ENCODE measurements at places on chromosomes 2 and 18.
A peak's percentile ranks its signal among the peaks of the same experiment; 100 is the strongest.

DNA sequence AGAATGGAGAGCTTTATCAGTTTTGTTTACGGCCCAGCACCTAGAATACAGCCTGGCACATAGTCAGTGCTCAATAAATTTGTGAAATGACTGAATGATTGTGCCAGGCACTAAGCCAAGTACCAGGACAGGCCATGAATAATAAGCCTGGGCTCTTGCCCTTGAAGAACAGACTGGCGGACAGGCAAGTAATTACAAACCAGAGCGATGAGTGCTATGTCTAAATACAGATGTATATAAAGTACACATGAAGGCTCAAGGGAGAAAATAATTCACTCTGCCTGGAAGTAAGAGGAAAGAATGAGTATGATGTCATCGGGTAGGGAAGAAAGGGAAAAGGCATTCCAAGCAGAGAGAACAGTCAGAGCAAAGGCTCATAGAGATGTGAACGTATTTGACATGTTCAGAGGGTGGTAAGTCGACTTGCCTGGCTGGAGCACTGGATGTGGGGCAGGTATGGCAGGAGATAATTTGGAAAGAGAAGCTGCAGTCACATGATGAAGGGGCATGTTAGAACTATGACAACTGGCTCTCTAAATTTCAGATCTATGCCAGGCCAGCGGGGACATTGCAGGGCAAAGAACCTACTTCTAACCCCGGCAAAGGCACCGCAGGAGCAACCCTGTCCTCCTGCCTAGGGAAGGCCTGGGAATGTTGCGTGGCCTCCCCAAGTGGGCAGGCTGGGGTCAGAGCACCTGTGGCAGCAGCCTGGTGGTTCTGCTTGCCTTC, 119.1 kb upstream of the STPG4 start:
- peak; percentile 35 for DNase-seq

DNA sequence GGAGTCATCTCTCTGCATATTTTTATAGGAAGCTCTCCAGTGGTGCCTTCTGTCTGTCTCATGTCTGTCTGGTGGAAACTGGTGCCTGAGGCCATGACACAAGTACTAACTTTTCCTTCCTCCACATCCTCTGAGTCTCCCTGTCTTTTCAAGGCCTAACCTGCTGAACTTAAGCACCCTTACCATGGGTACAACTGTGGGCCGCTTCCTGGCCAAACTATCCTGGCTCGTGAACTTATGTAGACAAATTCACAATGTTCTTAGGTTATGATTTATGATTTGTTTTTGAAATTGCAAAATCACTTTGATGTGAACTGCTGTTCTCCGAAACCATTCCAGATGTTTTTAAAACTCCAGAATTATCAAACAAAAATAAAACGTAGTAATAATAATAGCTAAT, 804.5 kb upstream of the POU3F3 start:
- no peak for DNase-seq

DNA sequence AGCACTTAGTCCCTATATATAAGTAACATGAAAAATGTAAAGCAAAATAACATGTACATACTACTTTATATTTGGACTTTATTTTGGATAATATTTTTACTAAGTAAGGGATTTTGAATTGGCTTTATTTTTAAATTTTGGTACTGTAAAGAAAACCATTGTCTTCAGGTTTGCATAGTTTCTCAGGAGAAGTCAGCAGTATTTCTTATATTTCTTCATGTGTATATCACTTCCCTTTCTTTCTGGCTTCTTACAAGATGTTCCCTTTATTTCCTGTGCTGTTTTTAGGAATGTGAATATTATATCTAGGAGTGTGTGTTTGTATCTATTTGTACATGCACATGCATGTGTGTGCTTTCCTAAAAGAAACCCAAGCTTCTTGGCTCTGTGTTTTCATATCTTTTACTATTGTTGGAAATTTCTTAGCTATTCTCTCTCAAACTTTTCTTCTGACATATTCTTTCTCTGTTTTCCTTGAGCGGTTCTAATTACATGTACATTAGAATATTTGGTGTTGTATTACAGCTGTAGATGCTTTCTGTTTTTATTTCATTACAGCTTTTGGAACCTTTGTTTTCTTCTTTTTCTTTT, 1549.7 kb upstream of the ACVR2A start:
- DNase-seq = peak; percentile 25

DNA sequence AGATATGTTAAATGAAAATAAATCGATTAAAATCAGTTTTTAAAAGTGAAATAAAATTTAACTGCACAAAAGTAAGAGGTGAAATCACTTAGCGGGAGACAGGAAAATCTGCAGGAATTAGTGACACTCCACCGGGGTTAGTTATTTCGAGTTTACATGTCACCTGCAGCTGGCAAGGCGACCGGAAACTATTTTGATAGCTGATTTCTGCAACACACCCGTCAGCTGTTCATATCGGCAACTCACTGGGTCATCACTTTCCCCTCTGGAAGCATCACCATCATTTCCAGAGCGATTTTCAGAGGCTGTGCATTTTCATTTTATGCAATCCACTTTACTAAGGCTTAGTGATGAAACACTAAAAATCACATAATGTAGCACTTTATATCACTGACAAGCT, 52.9 kb downstream of the PXDN start:
- DNase-seq = no peak

DNA sequence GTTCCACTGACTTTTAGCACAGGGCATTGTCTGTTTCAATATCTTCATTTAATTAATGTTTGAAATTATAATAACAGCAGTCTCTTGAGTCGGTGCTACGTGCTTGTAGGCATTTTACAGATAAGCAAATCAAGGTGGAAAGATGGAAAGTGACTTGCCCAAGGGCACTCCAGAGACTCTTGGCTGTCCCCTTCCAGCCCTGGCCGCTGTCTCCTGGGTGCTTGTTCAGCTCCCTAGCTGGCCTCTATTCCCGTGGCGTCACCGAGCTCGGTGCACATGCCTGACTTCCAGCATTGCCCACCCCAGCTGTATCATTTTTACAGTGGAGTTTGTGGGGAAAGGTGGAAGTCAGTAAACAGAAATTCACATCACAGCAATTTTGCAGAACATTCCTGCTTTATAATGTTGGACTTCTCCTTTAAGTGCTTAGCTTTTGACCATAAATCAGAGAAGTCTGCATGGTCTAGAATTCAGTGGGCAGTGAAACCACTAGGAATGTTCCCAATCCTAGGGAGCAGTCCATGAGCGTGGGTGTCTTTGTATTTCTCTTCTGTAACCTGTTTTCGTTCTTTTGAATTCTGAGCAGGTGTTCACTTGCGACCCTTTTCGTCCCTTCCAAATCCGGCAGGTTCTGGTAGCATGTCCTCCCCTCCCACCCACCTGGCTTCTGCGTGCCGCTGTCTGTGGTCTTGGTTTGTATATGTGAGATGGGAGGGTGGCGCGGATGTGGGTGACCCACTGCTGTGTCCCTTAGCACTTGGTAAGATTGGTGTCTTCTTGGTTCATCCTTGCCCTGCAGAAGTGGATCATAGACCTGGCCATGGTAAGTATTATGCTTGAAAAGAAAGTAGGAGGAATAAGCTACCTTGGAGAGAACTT, 8.4 kb downstream of the SLC66A3 start:
- no peak for DNase-seq

GRCh38 chr2:121748202-121748601, 7.2 kb upstream of the TSN start:
- peak; percentile 26 for DNase-seq

DNA sequence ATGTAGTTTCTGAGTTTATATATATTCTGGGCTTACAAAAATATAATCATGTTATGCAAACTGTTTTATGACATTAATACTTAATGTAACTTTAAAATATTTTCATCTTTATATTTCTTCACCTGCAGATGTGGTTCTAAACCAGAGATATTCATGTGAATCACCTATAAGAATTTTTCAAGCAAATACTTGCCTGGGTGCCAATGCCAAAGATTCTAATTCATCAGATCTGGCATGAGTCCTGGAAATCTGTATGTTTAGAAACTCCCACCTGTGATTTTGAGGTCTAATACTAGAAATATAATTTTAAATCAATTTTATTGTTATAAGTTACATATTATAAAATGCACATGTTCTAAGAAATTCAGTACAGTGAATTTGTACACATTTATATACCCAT, 19.9 kb upstream of the DNAH6 start:
- no peak for DNase-seq

DNA sequence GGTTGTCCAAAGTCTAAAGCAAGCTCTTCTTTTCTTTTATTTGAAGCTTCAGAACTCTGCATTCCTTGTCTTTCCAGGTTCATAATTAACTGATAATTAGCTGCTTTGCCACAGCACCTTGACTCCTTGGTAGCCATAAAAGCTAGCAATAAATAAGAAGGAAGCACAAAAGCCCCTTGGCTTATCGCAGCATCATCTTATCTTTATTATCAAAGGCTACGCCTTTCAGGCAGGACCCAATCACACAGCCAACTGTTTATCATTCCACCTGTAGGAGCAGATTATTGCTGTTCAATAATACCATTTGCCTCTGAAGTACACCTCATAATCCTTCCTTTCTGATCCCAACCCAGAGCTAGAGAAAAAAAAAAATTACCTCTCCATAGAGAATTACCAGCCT, 489.2 kb downstream of the SATB2 start:
- no peak for DNase-seq

DNA sequence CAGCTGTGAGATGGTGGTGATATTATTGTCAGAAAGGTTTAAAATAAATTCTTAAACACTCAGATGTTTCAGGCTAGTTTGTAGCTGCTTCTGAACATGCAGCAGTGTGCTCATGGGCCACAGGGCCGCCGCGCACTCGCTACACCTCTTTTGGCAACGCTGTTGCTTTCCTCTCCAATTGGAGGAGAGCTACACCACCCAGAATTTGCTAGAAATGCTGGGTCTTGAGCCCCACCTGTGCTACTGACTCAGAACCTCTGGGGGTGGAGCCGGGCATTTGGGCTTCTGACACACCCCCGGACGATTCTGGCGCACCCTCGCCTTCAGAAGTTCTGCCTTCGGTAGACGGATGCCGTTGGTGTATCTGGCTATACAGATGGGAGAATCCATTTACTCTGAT, 15.7 kb downstream of the LRRFIP1 start:
- no peak for DNase-seq

DNA sequence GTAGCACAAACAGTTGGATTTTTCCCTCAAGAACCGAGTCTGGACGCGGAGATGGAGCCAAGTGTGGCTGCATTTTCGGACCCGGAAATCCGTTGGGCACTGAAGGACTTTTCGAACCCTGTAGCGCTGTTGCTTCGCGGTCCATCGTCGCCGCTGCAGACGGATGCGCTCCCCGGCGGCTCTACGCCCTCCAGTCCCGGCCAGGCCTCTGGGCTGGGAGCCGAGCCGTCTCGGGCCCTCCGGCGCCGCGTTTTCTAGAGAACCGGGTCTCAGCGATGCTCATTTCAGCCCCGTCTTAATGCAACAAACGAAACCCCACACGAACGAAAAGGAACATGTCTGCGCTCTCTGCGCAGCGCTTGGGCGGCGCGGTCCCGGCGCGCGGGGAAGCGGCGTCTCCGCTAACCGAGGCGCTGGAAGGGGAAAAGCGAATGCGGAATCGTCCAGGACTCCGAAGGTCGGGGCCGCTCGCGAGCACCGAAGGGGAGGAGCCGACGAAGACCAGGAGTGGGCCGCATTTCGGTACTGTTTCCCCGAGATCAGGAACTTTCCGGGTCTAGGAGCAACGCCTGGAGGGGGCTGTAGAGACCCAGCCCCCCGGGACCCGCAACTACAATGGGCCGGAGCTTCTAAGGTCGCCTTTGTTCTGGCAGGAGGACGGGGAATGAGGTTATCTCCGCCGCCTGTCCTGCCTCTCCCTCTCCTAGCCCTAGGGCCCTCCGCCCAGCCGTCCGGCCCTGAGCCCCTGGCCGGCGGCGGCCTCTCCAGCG, 3.2 kb downstream of the EMX1 start:
- DNase-seq = no peak

GRCh38 chr2:85511008-85511811, 27.8 kb upstream of the MAT2A start:
- DNase-seq = no peak

DNA sequence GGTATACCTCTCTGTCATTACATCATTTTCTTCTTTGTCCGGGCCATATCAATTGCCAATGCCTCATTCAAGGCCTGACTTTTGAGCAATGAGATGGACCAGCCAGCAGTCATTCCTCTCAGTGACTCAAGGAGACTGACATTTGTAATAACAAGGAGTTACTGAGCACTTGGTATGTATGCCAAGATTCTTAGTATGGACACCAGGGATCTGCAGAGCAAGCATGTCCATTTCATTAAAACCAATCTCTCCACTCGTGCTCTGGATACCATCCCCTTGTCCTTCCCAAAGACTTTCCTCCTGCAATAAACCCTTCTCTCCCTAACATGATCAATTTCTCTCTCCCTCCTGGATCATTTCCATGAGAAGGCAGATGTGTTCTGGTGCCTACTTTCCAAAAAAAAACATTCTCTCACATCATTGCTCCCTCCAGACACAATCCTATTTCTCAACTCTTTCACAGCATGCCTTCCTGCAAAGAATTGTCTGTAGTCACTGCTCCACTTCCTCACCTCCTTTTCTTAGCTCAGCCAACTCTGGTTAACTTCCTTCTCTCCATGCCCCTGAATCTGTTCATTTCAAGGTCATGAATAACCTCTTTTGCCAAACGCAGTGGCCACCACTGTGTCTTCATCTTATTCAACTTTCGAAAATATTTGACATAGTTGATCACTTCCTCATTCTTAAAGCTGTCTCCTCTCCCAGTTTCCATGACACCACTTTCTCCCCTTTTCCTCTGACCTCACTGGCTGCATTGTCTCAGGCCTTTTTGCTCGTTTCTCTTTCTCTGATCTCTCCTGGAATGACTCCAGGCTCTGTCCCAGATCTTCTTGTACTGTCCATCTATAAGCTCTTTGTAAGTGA, 102.8 kb upstream of the CYP1B1 start:
- no peak for DNase-seq

- DNase-seq = no peak
Measured at GRCh38 chr2:15006667-15007066, 374.1 kb downstream of the LRATD1 start.

DNA sequence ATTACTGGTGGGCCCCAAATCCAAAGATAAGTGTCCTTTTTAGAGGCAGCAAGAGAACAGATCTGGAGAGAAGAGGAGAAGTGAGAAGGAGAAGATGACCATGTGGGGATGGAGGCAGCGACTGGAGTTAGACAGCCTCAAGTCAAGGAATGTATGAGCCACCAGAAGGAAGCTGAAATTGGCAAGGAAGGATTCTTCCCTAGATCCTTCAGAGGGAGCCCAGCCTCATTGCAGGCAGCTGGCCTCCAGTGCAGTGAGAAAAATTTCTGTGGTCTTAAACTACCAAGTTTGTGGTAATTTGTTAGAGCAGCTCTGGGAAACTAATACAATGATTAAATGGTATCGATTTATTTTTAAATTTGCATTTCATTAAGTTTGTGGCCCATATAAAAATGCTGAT, 167.9 kb downstream of the NCKAP5 start:
- no peak for DNase-seq

Measured in foreskin keratinocyte (primary cell).